ENCODE measurements at places on chromosomes 3 and 15.

DNA sequence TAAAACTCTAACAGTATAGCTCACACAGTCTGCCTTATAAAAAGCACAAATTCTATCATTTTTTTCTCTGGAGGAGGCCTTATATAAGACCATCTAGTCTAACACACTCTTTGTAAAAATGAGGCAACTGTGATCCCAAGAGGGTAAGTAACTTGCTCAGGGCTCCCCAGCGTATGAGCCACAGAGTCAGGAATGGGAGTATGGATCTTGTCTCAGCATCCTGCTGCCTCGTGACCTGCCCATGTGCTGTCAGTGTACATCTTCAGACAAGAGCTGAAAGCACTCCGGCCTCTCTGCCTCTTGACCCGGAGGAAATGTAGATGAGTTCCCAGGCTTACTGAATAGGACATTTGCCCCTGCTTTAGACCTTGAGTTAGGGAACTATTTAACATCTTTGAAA, 28.4 kb upstream of the MEF2A start:
- DNase-seq: no peak

- DNase-seq: no peak
Measured at GRCh38 chr15:66879531-66880368, 177.7 kb downstream of the SMAD6 start.

DNA sequence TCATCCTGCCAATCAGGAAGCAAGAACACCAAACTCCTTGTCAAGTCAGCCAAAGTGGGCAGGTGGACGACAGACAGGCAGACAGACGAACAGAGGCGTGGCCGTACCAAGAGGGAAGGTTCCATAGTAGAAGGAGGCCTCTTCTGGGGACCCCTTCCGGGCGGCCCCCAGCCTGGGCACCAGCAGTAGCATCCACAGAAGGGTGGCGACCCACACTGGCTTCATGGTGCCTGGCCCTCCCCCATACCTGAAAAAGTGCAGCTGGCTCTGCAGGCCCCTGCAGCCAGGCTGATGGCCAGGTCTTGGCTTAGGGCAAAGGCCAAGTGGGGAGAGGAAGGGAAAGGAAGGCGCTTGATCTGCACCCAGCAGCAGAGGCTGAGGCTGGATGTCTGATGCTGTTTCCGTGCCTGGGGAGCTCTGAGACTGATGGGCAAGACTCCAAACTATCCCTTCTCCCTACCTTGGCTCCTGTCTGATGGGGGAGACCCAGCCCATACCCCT, 607 bp downstream of the LCTL start:
- DNase-seq: no peak

DNA sequence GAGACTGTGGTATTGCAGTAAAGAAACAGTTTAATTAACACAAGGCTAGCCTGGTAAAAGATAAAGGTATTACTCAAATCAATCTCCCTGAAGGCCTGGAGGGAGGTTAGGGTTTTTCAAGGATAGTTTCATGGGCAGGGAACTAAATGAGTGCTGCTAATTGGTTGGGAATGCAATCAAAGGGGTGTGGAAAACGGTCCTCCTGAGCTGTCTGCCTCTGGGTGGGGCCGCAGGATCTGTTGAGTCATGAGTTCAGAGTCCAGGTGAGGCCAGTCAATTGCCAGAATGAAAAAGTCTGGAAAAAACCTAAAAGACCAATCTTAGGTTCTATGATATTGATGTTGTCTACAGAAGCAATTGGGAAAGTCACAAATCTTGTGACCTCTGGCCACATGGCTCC, 293.2 kb downstream of the MCTP2 start:
- no peak for DNase-seq

DNA sequence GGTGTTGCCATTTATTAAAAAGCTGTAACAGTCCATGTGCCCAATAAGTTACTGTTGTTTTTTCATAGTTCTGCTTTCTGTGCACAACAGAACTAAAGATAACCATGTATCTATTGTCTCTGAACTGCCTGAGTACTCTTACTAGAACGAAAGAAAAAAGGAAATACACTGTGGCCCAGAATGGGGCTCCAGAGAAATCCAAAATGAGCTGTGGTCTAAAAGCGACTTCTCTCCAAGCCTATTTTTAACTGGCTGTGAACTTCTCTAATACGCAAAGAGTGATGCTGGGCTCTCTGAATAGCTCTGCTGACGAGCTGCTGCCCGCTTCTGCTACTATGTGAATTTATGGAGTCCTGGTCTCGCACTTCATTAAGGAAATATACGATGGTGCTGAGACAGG, 56.2 kb upstream of the LPP start:
- DNase-seq: no peak

DNA sequence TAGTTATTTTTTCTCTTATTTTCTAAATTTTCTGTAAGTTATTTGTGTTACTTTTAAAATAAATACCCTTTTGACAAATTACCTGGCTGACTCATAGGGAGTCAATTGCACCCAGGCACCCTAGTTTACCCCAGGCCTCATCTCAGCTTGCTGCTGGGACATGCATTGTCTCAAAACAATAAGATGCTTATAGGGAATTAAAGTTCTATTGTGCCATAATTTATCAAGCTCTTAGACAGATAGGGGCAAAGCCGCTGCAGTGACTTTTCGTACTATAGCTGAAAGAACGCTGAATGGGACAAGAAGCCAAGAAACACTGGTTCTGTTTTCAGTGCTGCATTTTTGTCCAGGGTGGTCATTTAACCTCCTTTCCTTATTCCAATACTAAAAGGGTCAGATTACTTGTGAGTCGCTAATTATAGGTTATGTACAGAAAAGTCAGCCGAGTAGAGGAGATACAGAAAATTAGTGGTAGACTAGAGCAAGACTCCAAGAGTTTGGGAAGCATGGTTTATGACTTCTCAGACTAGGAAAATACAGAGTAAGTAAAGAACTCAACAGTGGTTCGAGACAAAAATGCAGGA, 50.3 kb downstream of the EXD1 start:
- DNase-seq: no peak

- no peak for DNase-seq
Measured at GRCh38 chr3:155805204-155805801, 775 bp downstream of the C3orf33 start.

DNA sequence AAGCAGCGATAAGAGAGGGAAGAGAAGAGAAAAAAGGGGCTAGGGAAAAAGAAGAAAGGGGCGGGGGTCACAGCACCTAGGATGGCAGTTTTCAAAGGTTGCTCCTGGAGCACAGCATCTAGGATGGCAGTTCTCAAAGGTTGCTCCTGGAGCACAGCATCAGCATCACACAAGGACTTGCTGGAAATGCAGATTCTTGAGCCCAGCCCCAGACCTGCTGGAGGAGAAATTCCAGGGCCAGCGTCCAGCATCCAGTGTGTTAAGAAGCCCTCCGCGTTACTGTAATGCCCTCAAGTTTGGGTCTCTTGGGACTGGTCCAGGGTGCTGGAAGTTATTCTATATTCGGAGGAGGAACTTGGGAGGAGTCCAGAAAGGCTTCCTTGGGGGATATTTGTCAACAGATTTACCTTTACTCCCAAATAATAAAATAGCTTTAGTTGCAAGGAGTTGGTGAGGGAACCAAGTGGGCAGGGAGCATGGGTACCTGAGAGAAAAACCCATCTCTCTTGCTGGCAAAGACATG, 519.4 kb downstream of the SHQ1 start:
- no peak for DNase-seq

- no peak for DNase-seq
Measured at GRCh38 chr3:186514296-186515002, 29.7 kb downstream of the CRYGS start.

GRCh38 chr15:29064290-29064689, 178.5 kb downstream of the APBA2 start:
- no peak for DNase-seq

- no peak for DNase-seq
Measured at GRCh38 chr3:177960014-177960413, 576.2 kb upstream of the KCNMB2 start.

GRCh38 chr3:32200992-32201758, 37.3 kb upstream of the CMTM8 start:
- no peak for DNase-seq

DNA sequence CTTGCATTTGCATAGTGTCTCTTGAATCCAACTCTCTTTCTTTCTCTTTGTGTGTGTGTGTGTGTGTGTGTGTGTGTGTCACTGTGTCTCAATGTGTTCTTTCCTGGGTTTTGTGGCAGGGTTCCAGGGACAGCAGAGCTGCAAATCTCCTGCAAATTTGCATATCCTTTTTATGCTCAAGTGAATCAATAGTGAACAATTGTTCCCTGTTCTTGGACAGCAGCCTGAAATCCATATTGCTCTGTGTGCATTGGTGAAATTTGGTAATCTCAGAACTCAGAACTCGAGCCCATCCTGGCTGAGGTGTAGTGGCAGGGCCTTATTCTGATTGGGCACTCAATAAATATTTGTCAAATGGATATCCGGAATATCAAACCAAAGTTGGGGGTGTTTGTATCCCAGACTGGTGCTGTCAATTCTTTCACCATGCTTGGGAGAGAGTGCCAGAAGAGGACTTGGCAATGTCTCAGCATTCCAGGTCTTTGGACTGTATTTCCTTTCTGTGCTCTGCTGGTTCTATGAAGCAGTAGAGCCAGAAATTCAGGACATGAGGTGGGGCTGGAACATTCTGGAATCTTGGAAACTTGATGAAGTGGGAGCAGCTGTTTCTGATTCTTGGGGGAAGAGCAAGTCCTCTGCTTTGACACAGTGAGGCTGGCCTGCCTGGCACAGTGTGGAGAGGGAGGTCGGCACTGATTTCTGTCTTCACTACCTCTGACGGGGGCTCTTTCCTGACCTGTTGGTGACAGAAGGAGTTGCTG, 380.6 kb upstream of the C2CD4B start:
- no peak for DNase-seq

DNA sequence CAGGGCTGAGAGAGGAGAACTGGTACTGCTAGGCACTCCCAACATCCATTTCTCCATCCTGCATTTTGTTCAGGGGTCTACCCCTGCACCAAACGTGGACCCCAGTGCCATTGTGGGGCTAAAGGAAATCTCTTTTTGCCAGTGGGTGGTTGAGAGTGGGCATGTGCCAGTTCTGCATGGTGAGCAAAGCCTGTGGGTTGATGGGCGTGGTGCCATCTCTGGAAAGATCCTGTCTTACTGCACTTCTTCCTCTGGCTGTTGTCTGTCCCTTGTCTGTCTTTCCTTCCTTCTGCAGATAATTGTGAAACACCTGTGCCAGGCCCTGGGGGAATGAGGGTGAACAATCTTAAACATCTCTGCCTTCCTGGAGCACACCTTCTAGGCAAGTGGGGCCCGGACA, 1.4 kb upstream of the RARRES1 start:
- DNase-seq: no peak
